ENCODE measurements at places on chromosomes 6 and 20.
A peak's percentile ranks its signal among the peaks of the same experiment; 100 is the strongest.

DNA sequence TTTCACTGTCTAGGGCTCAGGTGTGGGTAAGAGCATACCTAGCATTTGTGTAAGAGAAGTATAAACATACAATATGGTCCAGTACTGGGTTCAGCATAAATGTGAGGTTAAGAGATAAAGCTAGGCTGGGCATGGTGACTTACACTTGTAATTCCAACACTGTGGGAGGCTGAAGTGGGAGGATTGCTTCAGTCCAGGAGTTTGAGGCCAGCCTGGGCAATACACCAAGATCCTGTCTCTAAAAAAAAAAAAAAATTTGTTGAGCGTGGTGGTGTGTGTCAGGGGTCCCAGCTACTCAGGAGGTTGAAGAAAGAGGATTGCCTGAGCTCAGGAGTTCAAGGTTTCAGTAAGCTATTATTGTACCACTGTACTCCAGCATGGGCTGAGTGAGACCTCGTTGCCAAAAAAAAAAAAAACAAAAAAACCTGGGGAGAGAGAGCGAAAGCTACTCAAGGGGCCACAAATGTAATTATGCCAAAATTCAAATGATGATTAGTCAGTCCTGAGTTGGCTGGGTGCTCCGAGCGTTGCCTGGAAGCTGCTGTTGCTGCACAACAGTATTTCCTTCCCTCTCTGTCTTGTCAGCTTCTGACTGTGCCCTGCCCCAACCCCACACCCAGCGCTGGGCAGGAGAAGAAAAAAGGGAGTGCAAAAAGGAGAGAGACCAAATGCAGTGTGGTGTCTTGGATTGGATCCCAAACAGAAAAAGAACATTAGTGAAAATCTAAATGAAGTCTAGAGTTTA is 24.0 kb downstream of the CMTR1 start:
- no peak for DNase-seq

GRCh38 chr6:110859335-110859792 is 15.2 kb upstream of the AMD1 start:
- no peak for DNase-seq

GRCh38 chr6:116783852-116784251 is 18.3 kb upstream of the FAM162B start:
- no peak for DNase-seq

DNA sequence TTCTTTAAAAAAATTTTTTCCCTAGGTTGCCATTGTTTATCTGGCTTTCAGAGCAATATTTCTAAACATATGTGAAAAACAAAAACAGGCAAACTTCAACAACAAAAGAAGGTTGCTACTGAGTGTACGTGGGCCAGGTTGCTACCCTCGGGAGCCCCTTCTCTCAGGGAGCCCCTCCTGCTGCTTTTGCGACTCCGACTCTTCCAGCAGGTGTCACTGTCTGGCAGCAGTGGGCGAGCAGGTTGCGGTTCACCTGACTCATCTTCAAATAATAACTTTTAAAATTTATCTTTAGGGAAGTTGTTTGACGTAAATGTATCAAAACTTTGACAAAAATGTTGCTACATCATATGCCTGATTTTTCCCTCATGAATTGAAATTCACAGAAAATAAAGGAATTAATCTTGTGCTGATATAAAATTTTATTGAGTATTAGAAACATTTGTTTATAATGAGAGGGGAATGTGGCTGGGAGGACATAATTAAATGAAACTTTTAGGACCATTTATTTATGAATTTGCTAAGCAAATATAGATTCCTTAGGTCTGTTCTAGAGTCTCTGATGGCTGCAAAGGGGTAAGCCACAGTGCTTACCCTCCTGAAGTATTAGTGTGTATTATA is 138.8 kb downstream of the HIVEP1 start:
- peak; percentile 64 for DNase-seq

GRCh38 chr20:38270869-38271605 is 10.5 kb upstream of the KIAA1755 start:
- DNase-seq: no peak

GRCh38 chr20:3472105-3472504 is 1.3 kb downstream of the ATRN start:
- no peak for DNase-seq

- DNase-seq: no peak
These were observed 41.9 kb upstream of the HBS1L start for GRCh38 chr6:135096403-135097130.

GRCh38 chr6:152746172-152746553 is 4.4 kb upstream of the VIP start:
- DNase-seq: no peak

DNA sequence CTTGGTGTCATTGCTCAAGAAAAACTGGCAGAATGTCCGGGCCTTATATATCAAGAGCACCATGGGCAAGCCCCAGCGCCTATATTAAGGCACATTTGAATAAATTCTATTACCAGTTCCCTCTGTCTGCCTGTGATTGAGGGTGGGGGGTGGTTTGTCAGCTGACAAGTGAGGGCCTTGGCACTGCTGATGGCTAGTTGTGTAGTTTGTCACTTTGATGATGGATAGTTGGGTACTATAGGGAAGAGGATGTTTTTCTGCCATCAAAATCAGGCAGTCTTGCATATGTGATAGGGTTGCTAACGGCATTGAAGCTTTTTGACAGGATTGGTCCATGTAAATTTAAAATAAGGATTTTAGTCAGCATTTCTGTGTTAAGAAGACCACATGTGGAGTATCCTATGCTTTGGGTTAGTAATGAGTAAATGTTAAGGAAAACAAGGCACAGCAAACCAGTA is 2.5 kb downstream of the RPL10A start:
- no peak for DNase-seq

DNA sequence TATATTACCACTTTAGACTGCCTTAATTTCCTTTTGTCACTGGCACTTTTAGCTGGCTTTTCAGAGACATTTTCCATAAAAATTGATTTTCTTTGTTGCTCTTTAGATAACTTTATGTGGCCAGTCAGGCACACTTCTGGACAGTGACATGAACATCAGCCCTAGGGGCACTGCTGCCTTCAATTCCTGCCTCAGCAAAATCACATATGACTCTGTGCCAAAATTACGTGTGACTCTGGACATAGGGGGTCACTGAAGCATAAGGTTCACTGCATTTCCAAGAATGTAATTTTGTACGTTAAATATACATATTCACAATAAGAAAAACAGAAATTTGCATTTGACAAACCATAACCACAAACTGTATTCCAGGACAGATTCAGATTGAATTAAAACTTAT is 66.5 kb downstream of the ESF1 start:
- DNase-seq: no peak

DNA sequence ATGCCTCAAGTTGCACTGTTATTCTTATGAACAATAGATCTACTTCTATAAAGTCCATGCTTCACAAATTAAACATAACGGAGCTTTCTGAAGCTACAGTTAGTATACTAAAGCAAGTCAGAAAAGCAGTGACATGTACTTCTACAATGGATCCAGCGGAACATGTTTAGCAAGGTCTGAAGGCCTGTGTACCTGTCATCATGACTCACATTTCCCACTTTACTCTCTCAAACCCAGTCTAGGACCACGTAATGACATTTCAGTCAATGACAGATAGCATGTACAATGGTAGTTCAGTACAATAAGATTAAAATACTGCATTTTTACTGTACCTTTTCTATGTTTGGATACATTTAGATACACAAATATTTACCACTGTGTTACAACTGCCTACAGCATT is 132.1 kb downstream of the MMS22L start:
- no peak for DNase-seq

- no peak for DNase-seq
These were observed 72.5 kb downstream of the FLRT3 start for GRCh38 chr20:14264869-14265268.

DNA sequence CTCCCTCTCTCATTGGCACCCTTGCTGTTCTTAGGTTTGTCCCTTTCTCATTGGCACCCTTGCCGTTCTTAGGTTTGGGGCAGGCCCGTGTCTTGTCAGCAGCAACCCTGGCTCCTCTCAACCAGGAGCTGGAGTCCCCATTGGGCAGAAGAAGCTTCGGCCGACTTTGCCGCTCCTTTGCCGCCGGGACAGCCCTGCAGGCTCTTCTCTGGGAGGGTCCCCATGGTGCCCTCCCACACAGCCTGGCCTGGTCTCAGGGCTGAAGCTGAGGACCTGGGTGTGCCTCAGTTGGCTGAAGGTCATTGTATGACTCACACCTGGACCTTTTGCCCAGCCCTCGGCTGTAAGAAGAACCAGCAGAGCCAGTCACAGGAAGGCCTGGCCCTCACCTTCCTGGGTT is 59.6 kb downstream of the PPP1R14C start:
- no peak for DNase-seq

DNA sequence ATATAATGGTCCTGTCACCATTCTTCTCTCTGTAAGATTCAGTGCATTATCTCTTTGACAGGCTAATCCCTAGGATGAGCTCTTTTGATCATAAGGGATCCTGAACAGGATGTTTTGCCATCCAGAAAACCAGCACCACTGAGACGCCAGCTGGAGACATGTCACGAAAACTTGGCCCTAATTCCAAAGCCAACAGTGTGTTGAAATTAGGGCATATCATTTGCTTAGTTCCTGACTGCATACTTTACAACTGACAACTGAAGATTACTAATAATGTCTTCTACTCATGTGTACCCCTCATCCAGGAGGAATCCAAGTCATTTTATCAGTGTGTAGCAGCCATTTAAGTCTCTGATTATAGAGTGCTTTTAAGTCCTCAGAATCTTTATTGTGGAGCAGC is 243.6 kb downstream of the KCNQ5 start:
- DNase-seq: no peak

DNA sequence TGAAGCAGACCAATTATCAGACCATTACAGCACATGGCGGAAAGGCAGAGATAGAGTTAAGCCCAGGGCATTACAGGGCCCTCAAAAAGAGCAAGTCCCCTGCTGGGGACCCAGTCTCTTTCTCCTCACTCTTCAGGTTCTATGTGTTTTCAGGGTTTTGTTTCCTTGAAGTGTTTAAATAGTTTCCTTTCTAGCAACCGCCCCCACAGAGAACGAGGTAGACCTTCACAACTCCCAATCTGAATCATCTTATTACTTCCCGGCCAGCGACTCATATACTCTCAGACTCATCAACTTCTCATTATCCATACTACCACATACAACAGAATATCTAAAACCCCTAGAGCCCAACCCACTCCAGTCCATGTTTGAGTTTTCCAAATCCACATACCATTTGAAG is 526.6 kb upstream of the ARID1B start:
- DNase-seq: no peak

DNA sequence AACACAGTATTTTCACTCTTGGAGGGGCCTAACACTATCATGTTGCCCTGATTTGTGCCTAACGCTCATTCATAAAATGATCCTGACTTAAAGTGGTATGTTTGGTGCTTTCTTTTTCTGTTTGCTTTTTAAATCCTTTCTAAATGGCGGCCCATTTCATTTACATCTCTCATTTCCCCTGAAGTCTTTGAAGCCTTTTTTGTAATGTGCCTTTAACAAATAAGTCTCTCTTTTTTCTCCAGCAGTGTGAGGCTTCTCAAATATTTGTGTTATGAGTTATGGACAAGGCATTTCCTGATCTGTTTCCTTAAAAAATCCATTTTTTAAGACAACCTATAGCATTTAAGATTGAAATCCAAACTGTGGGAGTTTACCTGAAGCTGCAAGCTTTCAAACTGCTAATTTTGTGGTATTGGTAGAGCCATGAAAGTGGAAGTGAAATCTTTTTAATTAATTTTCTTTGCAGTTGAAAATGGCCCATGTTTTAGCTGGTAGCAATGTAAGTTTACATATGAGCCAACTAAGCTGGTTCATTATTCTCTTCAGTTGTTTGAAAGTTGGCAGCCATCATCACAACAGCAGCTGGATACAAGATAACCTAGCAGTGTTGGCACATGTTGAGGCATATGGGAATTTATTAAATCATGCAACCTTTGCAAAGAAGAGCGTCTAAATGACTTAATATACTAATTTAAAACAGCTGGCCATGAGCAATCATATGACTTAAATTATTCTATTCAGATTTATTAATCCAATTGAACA is 469.7 kb downstream of the CDKAL1 start:
- DNase-seq: no peak

GRCh38 chr6:40894962-40895799 is 143.8 kb downstream of the UNC5CL start:
- DNase-seq: no peak

DNA sequence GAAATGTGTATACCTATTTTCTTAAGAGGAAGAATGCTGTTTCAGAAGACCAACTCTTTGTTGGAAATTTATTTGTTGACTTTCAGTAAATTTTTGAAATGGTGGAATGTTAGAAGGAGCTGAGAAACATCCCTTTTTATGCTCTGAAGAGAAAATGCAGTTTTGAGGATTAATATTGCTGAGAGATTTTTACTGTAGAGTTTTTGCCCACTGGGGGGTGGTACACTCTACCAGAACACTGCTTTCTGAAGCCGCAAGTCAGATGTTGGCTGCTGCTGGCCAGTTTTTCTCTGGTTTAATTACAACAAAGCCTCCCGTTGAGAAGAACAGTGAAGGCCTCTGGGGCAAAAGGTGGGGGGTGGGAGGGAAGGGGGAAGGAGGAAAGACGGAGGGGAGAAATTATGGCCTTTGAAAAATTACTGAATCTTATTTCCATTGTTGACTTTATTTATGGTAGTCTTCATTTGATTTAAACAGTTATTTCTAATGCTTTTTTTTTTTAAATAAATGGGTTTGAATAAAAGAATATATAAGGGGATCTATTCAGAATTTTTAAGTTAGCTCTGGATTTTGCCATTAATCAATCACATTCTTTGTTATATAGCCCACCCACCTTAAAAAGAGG is 3.0 kb downstream of the FLRT3 start:
- no peak for DNase-seq
